ENCODE measurements at places on chromosomes 5 and 9.

DNA sequence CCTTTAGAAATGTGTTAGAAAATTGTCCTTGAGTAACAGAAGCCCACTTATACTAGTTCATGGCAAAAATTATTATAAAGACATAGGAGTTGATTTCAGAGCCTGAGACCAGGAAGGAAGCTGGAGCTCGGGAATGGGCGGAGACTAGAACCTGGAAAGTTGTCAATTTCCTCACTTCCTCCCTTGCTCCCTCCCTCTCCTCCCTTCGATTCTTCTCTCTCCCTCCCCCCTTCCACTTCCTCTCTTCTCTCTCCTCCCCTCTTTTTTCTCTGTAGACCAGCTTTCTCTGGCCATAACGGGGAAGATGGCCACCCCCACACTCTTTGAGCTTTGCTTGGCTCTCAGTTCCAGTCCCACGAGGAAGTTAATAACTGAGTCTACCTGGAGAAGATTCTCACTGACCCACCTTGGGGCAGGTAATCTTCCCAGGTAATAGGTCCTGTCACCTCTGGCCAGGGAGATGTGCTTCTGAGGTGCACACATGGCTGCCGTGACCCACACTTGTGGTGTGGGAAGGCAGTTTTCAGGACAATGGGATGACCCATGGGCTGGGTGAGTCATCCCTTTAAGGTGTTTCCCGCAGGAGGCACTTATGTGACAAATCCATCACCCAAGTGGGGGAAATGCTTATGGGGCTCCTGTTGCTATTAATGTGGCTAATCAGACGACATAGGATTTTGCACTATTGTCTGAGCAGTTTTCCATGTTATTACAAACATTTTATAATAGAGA is 78.7 kb downstream of the HSPA4 start:
- H3K4me3 ChIP-seq = no peak overlapping the region
- no peak for DNase-seq
- no peaks in the 10 kb centered on the region for H3K4me1 ChIP-seq
- no peaks in the 10 kb centered on the region for H3K36me3 ChIP-seq
- no peaks in the 10 kb centered on the region for H3K27me3 ChIP-seq

GRCh38 chr5:160470437-160471361 is 49.0 kb downstream of the PTTG1 start:
- no peak for DNase-seq
- H3K36me3 ChIP-seq = no peaks in the 10 kb centered on the region
- H3K27me3 ChIP-seq = no peaks in the 10 kb centered on the region
- peaks cover 16% of the 10 kb centered on the region for H3K4me1 ChIP-seq
- no peak overlapping the region for H3K4me3 ChIP-seq

- H3K4me3 ChIP-seq = no peak overlapping the region
- H3K27ac ChIP-seq = no peak overlapping the region
- peaks cover 7% of the 10 kb centered on the region for H3K36me3 ChIP-seq
- no peak for DNase-seq
- H3K27me3 ChIP-seq = no peaks in the 10 kb centered on the region
Observed at GRCh38 chr5:83097689-83098231, 20.4 kb downstream of the XRCC4 start.

DNA sequence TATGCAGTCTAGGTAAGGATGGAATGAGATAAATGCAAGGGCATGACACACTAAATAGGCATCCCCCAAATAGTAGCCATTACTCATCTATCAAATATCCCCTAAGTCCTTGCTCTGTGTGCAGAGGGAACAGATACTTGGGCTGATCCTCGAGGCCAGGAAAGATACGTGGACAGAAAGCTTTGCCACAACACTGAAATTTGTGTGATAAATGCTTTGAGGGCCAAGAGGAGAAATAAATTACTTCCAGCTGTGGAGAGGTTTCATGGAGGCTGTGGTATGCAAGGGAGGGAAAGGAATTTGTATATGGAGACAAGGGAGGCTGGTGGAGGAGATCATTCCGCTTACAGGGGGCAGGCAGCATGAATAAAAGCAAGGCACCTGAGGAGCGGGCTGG is 18.5 kb downstream of the ATOX1 start:
- H3K36me3 ChIP-seq = no peaks in the 10 kb centered on the region
- H3K27me3 ChIP-seq = no peaks in the 10 kb centered on the region
- DNase-seq = peak; percentile 66
- 0 out of 2 replicates have a peak overlapping the region, but pooled peaks have one; percentile 33 for H3K4me3 ChIP-seq
- peaks cover 10% of the 10 kb centered on the region for H3K4me1 ChIP-seq

- H3K27me3 ChIP-seq = no peaks in the 10 kb centered on the region
- H3K4me3 ChIP-seq = no peak overlapping the region
- no peaks in the 10 kb centered on the region for H3K36me3 ChIP-seq
- H3K4me1 ChIP-seq = peaks cover 6% of the 10 kb centered on the region
- peak; percentile 12 for DNase-seq
Observed at GRCh38 chr5:60386436-60387050, 313.4 kb downstream of the DEPDC1B start.

- DNase-seq = peak; percentile 51
- peaks cover 60% of the 10 kb centered on the region for H3K4me1 ChIP-seq
- no peaks in the 10 kb centered on the region for H3K36me3 ChIP-seq
- H3K27me3 ChIP-seq = peaks cover 99% of the 10 kb centered on the region
- H3K27ac ChIP-seq = no peak overlapping the region
Observed at GRCh38 chr5:77640589-77641396, 2.3 kb upstream of the OTP start.

- no peak overlapping the region for H3K4me3 ChIP-seq
- H3K27me3 ChIP-seq = no peaks in the 10 kb centered on the region
- no peaks in the 10 kb centered on the region for H3K36me3 ChIP-seq
- DNase-seq = peak; percentile 23
Observed at GRCh38 chr9:16207161-16207560, 654.3 kb downstream of the CCDC171 start.

DNA sequence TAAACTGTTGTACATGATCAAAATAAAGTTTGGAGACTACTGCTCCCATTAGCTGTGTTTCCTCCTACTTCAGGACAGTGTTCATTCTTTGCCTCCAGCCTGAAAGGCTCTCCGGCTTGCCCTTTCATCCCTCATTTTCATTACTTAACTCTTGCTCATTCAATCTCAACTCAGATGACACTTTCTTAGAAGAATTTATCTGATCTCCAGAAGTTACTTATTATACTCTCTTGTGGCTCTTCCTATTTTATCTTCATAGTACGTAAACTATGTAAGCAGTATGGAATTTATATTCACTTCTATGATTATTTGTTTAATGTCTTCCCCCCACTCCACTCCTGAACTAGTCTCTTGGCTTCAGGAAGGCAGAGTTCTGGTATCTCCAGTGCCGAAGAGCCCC is 1737.9 kb upstream of the C9orf72 start:
- DNase-seq = no peak
- no peak overlapping the region for H3K27ac ChIP-seq
- H3K4me1 ChIP-seq = no peaks in the 10 kb centered on the region
- no peaks in the 10 kb centered on the region for H3K36me3 ChIP-seq
- H3K4me3 ChIP-seq = no peak overlapping the region
- H3K27me3 ChIP-seq = no peaks in the 10 kb centered on the region

- no peaks in the 10 kb centered on the region for H3K4me1 ChIP-seq
- H3K27ac ChIP-seq = no peak overlapping the region
- no peak for DNase-seq
- H3K4me3 ChIP-seq = no peak overlapping the region
Observed at GRCh38 chr5:4042311-4042710, 446.7 kb downstream of the IRX1 start.

DNA sequence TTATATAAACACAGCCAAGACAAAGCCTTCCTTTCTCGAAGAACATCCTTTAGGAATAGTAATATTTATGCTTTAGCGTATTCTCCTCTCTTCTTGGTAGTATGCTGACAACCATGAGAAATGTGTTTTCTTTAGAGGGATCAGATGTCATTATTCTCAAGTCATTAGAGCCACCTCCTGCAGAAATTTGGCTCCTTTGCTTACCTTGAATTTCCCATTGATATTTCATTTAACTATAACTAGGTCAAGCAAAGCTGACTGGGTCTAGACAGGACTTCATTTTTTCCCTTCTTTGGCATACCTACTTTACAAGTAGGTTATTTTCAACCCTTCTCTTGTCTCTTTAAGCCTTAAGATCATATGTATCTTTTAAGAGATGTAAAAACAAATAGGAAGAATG is 50.3 kb downstream of the SPATA31D1 start:
- H3K27me3 ChIP-seq = no peaks in the 10 kb centered on the region
- no peaks in the 10 kb centered on the region for H3K36me3 ChIP-seq
- H3K27ac ChIP-seq = no peak overlapping the region
- H3K4me3 ChIP-seq = no peak overlapping the region
- DNase-seq = no peak

GRCh38 chr5:43679214-43679613 is 76.2 kb downstream of the NNT start:
- H3K4me3 ChIP-seq = no peak overlapping the region
- no peaks in the 10 kb centered on the region for H3K4me1 ChIP-seq
- no peaks in the 10 kb centered on the region for H3K27me3 ChIP-seq
- no peaks in the 10 kb centered on the region for H3K36me3 ChIP-seq

- peak; percentile 51 for DNase-seq
- H3K36me3 ChIP-seq = no peaks in the 10 kb centered on the region
- no peaks in the 10 kb centered on the region for H3K27me3 ChIP-seq
- H3K4me3 ChIP-seq = no peak overlapping the region
Observed at GRCh38 chr9:31996331-31996730, 388.1 kb upstream of the ACO1 start.

DNA sequence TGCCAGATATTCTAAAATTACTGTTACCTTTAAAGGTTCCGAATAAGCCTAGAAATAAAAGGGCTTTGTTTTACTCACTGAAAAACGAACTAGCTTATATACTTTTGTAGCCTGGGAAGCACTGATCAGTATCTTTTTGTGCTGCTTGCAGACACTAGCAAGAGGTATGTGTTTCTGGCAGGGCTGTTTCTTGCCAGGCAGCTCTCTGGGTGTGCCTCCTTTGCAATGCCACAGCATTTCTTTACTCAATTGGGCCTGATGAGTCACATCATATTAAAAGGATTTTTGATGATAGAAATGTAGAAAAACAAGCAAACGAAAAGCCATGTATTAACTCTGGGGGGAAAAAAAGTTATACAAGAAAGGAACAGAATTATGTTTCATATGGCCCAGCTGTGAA is 35.6 kb downstream of the CD180 start:
- H3K4me3 ChIP-seq = no peak overlapping the region
- no peak overlapping the region for H3K27ac ChIP-seq
- H3K36me3 ChIP-seq = no peaks in the 10 kb centered on the region
- H3K27me3 ChIP-seq = no peaks in the 10 kb centered on the region

DNA sequence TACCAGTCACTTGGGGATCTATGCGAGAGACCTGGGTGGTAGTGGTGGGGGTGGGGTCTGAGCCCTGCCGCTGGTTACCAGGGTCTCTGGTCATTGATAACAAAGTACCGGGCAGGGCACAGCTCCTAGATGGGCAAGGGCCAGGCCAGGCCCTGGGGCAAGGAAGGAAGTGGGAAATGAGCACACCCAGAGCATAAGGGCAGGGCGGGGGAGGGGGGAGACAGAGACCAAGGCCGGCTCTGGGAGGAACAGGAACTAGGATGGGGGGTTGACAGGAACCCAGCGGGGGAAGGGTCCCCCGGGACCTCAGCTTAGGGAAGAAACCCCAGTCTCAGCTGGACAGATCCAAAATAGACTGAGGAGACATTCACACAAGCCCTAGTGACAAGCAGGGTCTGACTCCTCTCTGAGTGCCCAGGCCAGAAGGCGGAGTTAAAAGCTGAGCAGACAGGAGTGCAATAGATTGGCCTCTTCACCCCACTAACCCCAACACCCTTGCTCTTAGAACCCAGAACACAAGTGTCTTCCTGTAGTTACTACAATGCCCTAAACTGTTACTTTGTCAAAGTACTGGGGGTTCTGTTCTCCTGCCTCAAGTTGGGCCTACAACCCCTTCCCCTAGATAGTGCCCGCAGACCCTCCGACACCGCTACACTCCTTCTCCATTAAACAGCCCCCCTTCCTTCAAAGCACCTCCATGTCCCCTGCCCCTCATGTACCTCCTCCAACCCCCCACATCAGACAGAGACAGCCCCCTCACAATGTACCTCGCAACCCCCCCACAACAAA is 628 bp downstream of the ATOSB start:
- H3K27ac ChIP-seq = peak overlapping the region; percentile 92
- H3K4me3 ChIP-seq = peak overlapping the region; percentile 68
- peaks cover 16% of the 10 kb centered on the region for H3K4me1 ChIP-seq
- H3K27me3 ChIP-seq = no peaks in the 10 kb centered on the region

DNA sequence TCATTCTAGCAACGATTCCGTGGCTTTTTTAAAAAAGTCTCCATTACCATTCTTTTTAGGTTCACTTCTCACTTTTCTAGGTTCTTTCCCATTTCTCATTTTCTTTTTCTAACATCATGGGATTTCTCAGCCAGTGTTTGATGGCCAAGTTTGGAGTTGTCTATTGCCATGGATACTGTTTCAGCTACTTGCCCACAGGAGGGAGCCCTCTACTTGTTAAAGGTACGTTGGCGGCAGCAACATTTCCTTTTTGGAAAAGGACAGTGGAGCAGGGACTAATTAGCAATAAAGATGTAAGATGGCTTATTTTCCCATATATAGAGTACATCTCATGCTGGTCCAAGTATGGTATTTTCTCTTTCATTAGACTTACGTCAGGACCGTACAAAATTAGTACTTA is 2257.5 kb upstream of the C9orf72 start:
- peaks cover 19% of the 10 kb centered on the region for H3K4me1 ChIP-seq
- no peak overlapping the region for H3K27ac ChIP-seq
- no peaks in the 10 kb centered on the region for H3K36me3 ChIP-seq
- H3K27me3 ChIP-seq = no peaks in the 10 kb centered on the region

GRCh38 chr9:88544245-88544644 is 9.3 kb downstream of the NXNL2 start:
- no peak overlapping the region for H3K4me3 ChIP-seq
- no peak overlapping the region for H3K27ac ChIP-seq
- DNase-seq = peak; percentile 22
- H3K4me1 ChIP-seq = no peaks in the 10 kb centered on the region
- no peaks in the 10 kb centered on the region for H3K36me3 ChIP-seq

- no peak overlapping the region for H3K4me3 ChIP-seq
- no peaks in the 10 kb centered on the region for H3K4me1 ChIP-seq
- DNase-seq = no peak
- H3K27ac ChIP-seq = no peak overlapping the region
- no peaks in the 10 kb centered on the region for H3K27me3 ChIP-seq
Observed at GRCh38 chr5:60219921-60220320, 326.4 kb upstream of the PDE4D start.

DNA sequence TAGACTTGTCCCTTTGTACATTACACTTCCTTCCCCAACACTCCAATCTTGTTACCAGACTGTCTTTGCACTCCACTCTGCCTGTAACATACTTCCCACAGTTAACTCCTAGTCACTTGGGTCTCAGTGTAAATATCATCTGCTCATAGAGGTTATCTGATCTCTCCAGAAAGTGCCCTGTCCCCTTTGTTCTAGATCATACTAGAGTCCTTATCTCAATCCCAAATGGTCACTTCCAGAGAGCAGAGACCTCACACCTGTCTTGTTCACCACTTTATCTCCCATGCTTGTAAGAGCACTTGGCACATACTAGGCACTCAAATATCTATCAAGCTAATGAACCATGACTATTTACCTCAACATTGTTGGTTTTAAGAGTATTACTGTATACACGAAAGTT is 30.4 kb downstream of the SETX start:
- peaks cover 32% of the 10 kb centered on the region for H3K36me3 ChIP-seq
- peak overlapping the region; percentile 30 for H3K27ac ChIP-seq
- no peak for DNase-seq
- H3K4me3 ChIP-seq = no peak overlapping the region

- H3K27ac ChIP-seq = peak overlapping the region; percentile 64
- peak; percentile 70 for DNase-seq
- peaks cover 65% of the 10 kb centered on the region for H3K4me1 ChIP-seq
- H3K4me3 ChIP-seq = peak overlapping the region; percentile 12
- peaks cover 4% of the 10 kb centered on the region for H3K36me3 ChIP-seq
- H3K27me3 ChIP-seq = no peaks in the 10 kb centered on the region
Observed at GRCh38 chr9:78972303-78972999, 599.3 kb upstream of the TLE4 start.

Data from GM23338 (cell line).